GM13977 (cell line): ENCODE measurements at places on chromosomes 12 and 14.

- no peak for DNase-seq
These were observed 101.5 kb upstream of the USP15 start for GRCh38 chr12:62158461-62159360.

GRCh38 chr12:14514154-14514842, 53.4 kb downstream of the PLBD1 start:
- peak; percentile 37 for DNase-seq

DNA sequence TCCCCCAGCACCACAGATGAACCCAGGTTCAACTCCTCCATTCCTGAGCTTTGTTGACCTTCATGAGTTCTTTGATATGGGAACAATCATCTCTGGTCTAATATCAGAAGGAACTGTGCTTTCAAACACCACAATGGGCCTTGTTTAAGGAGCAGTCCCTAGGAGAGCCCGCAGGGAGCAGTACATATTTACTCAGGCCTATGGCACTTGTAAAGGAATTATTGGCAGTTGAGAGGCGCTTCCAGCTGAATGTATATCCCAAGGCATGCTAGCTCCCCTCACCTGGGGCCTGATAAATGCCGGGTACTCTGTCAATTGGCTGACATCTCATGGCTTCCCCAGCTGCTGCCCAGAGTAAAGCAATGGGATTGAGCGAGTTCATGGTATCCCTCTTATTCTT, 76.2 kb downstream of the ZFP36L1 start:
- no peak for DNase-seq

GRCh38 chr14:52856139-52856538, 64.7 kb upstream of the GNPNAT1 start:
- DNase-seq = no peak
